Retinal pigment epithelial cell (primary cell): ENCODE measurements at places on chromosomes 12 and 14.

DNA sequence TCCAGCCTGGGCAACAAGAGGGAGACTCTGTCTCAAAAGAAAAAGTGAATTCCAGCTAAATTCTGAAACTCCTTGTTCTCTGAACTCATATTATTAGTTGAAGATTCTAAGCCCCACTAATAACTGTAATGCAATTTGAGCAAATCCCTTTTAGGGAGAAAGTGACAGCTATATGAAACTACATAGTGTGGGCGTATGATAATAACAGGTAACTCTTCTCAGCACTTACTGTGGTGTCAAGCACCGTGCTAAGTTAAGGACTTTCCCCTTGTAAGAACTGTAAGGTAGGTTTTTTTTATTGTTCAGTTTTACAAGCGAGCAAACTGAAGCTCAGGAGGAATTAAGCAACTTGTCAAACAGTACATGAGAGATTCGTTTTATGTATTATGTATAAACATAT is 5.4 kb downstream of the ANKRD13A start:
- no peak for DNase-seq

DNA sequence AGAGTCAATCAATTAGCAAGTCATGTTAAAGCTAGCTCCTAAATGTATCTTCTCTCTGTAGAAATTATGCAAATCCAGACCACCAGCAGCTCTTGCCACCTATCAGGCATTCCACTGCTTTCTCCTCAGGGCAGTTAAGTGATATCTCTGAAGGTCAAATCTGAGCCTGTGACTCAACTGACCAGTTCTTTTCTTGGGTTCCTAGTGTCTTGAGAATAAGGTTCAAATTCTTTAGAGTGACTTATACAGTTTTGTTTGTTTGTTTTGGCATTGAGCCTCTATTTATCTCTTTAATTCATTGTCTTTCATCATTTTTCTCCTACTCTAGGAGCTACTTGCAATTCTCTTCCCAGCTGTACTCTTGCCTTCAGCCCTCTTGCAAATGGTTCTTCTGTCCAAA is 2.5 kb upstream of the LRIG3 start:
- no peak for DNase-seq

DNA sequence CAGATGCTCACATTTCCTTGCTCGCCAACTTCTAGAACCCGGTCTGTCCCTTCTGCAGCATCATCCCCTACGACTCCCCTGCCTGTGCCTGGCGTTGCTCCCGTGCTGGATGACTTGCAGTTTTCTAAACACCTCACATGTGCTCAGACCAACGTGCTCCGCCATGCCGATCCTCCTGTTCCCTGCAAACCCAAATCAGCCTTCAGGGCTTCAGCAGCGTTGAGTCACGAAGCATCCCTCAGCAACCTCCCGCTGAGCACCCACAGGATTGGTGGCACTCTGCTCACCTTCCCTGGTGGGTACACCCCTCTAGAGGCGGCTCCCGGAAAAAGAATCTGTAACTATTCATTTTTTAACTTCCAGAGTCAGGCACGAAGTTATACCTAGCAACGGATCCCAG is 2.8 kb upstream of the PIWIL1 start:
- DNase-seq, result no peak

- DNase-seq, result no peak
Observed at GRCh38 chr12:9736936-9737705, 4.2 kb upstream of the CLECL1 start.

DNA sequence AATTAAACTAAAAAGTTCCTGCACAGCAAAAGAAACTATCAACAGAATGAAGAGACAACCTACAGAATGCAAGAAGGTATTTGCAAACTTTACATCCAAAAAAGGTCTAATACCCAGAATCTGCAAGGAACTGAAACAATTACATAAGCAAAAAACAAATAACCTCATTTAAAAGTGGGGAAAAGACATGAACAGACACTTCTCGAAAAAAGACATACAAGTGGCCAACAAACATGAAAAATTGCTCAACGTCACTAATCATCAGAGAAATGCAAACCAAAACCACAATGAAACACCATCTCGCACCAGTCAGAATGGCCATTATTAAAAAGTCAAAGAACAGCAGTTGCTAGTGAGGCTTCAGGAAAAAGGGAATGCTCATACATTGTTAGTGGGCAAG is 15.2 kb downstream of the PDE6H start:
- DNase-seq, result no peak

- DNase-seq, result no peak
Observed at GRCh38 chr12:66237505-66238175, 48.6 kb downstream of the IRAK3 start.

- DNase-seq, result no peak
Observed at GRCh38 chr12:40511341-40511740, 180.9 kb upstream of the CNTN1 start.

GRCh38 chr12:67299526-67299925 is 30.4 kb downstream of the CAND1 start:
- DNase-seq, result no peak

GRCh38 chr14:63670692-63671091 is 29.0 kb upstream of the WDR89 start:
- DNase-seq, result no peak

GRCh38 chr12:11854011-11854499 is 204.6 kb downstream of the ETV6 start:
- no peak for DNase-seq

DNA sequence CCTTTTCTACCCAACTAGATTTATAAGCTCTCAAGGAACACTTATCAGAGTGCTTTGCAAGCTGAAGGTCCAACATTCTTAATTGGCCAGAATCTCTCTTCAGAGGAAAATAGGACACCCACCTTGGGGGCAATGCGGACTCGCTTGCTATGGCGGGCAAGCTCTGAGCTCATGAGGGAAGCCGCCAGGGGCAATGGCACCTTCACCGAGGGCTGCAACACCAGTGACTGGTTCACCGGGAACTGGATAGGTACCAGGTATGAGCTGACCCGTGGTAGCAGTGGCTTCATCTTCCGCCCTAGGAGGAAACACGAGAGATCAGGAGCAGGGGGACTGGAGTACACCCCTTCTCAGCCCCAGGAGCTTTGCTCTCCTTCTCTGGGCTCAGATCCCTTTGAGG is 7.4 kb upstream of the TEX52 start:
- no peak for DNase-seq

GRCh38 chr12:22835431-22835830 is 210.5 kb downstream of the ETNK1 start:
- no peak for DNase-seq

DNA sequence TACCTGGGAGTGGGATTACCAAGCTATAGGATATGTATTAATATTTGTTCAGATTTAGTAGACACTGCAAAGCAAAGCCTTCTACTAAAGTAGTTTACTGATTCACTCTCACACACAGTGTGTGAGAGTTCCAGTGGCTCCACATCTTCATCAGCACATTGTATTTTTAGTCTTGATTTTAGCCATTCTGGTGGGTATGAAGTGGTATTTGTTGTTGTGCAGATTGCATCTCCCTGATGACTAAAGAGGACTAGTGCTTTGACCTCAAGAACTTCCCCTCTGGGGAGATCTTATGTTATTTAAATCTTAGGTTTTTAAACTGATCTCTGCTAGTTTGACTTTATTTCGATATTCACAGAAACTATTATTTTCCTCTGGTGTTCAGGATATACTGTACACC is 479.7 kb upstream of the RGS6 start:
- DNase-seq, result no peak

- no peak for DNase-seq
Observed at GRCh38 chr14:65961004-65961403, 525.2 kb upstream of the CCDC196 start.

DNA sequence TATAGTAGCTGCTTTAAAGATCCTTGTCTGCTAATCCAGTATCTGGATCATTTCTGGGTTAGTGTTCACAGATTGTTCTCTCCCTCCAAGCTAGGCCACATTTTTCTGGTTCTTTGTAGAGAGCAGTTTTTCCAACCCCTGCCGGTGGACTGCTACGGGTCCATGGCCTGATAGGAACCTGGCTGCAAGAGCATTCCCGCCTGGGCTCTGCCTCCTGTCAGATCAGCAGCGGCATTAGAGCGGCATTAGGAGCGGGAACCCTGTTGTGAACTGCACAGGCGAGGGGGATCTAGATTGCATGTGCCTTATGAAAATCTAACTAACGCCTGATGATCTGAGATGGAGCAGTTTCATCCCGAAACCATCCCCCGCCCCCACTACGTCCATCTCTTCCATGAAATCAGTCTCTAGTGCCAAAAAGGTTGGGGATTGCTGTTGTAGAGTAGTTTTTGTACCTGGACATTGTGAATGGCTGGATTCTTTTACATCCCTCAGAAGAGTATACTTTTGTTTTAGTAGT is 50.4 kb downstream of the MYRFL start:
- no peak for DNase-seq

DNA sequence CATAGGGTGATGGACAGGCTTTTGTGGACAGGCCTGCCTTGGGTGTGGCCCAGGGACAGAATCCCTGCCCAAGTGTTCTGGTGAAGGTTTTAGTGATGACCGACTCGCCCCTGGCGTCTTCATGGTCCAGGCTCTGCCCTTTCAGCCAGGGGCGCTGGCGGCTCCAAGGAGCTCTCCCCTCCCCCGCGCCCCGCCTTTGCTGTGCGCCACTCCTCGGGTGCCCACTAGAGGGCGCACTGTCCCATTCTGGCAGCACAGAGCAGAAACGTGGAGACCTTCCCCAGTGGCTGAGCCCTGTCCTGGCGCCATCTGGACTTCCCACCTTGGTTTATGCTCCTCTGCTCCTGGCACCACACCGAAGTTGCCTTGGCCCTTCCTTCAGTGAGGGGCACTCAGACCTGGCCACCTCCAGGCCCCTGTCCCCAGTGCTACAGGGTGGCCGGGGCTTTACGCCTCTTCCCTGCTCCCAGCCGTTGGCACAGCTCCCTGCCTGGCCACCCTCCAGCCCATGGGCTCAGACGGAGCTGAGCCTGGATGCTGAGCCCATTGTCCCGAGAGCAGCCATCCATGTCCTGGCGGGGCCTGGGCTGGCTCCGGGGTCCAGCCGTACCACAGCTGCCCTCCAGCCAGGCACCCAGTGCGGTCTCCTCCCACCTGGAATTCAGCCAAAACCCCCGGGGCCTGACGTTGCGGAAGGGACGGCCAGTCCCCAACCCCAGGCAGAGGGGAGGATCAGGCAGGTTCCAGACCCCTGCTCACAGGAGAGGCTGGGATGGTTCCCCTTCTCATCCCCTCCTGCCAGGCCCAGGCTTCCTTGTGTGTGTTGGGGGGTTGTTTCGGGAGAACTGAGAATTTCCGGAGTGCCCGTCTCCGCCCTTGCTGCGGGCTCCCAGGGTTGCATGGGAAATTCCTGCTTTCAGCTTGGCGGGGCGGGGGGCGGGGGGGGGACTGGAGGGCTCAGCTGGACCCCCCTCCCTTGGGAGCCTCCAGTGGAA is 5.6 kb upstream of the CRIP1 start:
- DNase-seq, result peak; percentile 41

GRCh38 chr12:26791301-26791791 is 41.6 kb downstream of the ITPR2 start:
- DNase-seq, result no peak

GRCh38 chr14:69460093-69460701 is 24.3 kb upstream of the PLEKHD1 start:
- peak; percentile 43 for DNase-seq

DNA sequence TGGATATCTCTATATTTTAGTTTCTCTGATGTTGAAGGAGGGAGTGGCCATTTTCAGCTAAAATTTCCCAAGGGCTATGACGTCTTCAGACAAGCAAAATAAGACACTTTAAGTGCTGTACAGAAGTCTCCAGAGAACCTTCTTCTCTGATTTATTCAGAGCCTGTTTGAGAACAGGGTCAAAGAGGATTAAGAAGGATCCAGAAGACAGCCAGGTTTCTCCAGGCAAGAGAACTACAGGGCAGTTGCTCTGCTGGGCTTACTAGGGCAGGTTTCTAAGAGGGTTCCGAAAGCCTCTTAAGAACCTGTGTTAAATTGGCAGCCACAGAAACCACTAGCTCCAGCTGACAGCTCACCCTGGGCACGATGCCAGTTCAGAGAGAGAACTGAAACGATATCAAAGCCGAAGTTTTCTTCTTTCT is 1.2 kb downstream of the MGP start:
- peak; percentile 76 for DNase-seq

- no peak for DNase-seq
Observed at GRCh38 chr14:80523518-80524117, 312.3 kb upstream of the DIO2 start.

DNA sequence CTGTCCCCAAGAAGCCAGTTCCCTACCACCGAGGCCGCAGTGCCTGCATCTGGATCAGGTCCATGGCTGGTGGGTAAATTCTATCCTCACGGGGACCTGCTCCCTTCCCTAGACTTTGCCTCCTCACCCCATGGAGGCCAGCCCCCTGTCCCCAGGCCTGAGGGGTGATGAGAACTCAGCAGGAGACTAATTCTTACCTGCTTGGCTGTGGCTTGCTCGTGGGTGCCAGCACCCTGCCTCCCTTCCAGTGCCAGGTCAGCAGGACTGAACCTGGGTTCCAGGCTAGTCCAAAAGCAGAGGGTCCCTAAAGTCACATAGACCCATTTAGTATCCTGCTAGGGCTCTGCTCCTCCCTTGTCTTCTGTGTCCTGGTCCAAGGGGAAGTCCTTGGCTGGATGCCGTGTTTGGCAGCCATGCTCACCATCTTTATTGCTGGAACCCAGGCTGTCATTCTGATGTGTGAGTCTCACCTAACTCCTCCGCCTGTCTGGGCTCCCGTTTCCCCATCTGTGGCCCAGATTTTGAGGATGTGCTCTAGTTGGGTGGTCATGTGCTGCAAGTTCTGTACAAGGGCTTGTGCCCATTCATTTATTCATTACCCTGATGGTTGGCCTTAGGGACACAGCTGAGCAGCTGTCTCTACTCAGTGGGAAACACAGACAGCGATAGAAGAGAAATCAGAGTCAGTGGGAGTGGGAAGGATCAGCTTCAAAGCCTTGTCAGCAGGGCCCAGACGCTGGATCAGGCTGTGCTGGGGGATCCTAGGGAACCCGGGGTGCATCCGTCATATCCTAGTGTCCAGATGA is 949 bp downstream of the PLBD2 start:
- DNase-seq, result no peak

DNA sequence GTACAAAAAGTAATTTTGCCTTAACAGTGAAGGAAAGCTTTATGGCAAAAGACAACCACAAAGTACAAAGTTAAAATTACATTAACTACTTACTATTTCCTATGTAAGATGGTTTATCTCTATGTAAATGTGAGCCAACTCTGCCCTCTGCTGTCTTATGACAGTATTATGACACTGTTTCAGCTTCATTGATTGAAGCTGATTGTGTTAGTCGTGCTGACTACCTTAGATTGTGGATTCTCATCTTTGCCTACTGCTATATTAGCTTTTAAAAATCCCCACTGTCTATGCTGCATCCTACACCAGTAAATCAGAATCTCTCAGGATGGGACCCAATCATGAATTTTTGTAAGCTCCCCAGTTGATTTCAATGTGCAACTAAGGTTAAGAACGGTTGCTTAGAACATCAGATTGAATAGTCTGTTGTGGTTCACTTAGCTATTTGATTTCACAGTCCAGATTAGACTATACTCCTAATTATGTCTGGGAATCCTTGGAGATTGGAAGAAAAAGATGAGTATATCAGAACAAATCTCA is 12.2 kb upstream of the SPTB start:
- peak; percentile 33 for DNase-seq

DNA sequence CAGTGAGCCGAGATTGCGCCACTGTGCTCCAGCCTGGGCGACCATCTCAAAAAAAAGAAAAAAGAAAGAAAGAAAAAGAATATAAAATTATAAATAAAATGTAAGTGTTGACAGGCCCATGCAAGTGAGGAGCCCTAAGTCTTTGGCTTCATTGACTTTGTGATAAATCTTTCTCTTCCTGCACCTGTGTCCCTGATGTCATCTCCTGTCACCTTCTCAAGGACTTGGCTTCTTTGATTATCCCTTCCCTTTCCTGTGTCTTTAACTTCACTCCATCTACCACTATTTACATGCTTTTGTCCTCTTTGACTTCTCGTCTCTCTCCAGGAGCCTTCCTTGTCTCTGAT is 33.6 kb upstream of the WNK1 start:
- DNase-seq, result no peak
